Activated T-cell treated with anti-CD3 and anti-CD28 coated beads for 4 hours (primary cell): ENCODE measurements at places on chromosomes 6 and 20.

DNA sequence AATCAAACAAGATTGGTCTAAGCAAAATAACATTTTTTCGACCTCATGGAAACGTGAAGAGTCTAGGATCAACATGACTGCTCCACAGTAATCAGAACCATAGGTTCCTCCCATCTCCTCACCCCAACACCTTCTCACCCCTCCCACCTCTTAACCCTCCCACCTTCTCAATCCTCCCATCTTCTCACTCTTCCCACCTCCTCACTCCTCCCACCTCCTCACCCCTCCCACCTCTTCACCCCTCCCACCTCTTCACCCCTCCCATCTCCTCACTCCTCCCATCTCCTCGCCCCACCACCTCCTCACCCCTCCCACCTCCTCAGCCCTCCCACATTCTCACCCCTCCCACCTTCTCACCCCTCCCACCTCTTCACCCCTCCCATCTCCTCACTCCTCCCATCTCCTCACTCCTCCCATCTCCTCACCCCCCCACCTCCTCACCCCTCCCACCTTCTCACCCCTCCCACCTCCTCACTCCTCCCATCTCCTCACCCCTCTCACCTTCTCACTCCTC lies 567.4 kb downstream of the C6orf118 start:
- DNase-seq: no peak

DNA sequence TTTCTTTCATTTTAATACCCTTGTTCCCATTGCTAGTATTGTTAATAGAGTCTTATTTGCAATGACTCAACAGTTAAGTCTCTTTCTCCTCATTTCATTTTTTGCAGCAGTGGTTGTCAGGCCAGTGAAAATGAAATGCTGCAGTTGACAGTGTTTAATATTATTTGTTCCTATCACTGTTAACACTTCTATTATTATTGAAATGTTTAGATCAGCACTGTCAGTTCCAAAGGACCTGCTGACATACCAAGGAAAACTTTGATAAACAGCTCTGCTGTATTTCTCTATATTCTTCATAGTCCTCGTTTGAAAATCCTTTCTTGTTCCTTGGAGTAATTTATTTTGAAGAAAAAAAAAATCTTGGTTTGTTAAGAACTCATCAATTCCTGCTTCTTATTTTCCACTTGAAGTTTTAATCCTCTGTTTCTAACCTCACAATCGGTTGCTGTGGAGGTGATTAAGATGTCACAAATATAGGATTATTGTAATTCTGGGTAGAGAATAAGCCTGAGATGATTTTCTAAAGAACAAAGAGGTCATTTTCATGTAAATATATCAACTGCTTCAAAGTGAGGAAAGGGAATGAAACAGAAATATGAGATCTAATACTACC lies 1065.9 kb upstream of the CITED2 start:
- no peak for DNase-seq

GRCh38 chr20:11219192-11219591 lies 545.4 kb upstream of the JAG1 start:
- DNase-seq: no peak

GRCh38 chr6:40352527-40353170 lies 234.5 kb downstream of the LRFN2 start:
- no peak for DNase-seq

DNA sequence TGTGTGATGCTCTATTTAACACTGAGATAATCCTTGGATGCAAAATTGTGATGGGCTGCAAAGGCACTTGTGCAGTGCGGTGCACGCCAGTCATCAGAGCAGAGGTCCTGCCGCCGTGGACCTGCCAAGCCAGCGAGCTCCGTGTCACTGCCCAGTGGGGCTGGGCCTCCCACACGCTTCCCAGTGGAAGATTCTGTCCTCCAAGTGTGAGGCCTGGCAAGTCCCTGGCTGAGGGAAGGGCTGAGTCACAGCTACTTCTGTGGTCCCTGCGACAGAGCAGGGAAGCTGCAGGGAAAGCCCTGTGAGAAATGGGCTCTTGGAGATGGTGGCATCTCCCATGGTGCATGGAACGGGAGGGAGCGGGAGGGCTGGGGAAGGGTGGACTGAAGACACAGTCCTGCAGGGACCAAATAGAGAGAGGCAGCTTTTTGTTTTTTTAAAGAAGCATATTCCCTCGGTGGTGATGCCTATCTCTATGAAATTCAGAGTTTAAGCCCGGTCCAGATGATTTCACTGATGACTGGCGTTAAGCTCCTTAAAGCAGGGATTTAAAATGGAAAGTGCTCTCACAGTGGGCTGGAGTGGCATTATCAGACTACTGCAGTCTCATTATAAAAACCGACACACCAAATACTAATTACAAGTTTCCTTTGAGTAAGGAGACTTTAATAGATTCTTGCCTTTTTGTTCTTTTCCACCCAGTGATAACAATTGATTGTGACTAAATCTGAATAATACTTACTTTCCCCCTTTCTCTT lies 413.7 kb downstream of the QKI start:
- DNase-seq: no peak

DNA sequence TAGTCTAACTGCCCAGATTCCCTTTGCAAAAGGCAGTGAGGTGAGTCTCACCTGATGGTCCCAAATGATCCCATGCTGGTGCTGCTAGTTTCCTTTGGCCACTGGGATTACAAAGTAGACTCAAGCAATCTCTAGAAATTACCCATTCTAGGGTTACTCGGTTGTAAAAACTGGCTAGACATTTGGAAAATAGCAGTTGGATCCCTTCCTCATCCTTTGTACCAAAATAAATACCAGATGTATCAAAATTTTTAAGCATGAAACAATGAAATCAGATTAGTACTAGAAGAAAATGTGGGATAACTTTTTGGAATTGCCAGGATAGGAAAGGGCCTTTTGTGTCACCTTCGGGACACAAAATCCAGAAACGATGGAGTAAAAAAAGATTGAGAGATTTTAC lies 112.9 kb upstream of the TOP1 start:
- no peak for DNase-seq

DNA sequence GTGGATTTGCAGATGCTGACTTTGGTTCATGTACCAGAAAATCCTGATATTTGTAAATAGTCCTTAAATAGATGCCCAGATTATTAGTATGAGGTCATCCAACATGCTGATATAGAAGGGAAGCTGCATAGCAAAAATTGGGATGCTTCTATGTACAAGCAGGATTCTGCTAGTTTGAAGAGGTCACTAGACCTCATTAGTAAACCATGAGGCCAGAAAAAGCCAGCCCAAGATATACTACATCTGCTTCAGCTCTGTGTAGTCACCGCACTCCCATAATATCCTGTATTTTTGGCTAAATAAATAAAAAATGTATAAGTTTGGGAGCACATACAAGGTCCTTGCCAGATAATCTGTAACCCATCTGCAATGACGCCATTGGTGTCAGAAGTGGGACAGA lies 13.0 kb downstream of the PTPRT start:
- no peak for DNase-seq

- DNase-seq: no peak
Measured at GRCh38 chr6:108750801-108751200, 97.4 kb upstream of the ARMC2 start.

DNA sequence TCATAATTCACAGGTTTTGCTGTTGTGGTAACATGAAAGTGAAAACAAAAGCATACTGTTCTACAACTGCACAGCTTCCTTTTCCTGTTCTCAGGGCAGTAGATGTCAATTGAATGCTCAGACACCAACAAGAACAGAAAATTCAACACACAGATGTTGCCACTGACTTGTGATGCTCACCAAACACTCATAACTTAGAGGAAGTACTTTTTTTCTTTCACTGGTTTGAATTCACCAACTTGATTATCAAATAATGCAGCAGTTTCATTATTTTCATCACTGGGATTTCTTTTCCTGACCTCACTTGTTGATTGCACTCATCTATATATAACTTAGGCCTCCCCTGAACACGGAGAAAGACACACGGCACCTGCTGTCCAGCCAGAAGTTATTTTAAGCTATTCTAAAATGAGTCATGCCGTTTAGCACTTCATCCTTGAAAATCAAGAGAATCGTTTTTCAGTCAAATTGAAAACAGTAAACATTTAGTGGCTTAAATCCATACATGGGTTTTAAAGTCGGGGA lies 949 bp downstream of the TXLNB start:
- no peak for DNase-seq

DNA sequence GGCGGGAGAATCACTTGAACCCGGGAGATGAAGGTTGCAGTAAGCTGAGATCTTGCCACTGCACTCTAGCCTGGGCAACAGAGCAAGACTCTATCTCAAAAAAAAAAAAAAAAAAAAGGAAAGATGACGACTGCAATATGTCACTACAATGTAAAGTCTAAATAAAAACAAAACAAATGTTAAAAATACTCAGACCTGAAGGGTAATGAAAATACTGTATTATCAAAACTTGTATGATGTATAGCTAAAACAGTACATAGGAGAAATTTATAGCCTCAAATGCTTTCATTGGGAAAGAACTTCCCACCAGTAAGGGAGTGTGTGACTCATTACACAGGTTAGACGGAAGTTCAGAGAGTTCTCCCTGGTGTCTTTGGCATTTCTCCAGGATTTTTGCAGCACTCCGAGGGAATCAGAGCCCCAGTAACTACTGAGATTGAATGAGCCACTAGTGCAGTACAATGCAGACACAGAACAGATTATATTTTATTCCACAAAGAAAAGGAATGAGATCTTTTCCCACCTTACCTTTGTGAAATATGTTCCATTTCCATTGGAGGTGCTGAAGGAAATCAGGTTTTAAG lies 12.5 kb upstream of the RALGAPB start:
- no peak for DNase-seq

GRCh38 chr20:25408890-25409289 lies 1.4 kb downstream of the GINS1 start:
- DNase-seq: no peak

DNA sequence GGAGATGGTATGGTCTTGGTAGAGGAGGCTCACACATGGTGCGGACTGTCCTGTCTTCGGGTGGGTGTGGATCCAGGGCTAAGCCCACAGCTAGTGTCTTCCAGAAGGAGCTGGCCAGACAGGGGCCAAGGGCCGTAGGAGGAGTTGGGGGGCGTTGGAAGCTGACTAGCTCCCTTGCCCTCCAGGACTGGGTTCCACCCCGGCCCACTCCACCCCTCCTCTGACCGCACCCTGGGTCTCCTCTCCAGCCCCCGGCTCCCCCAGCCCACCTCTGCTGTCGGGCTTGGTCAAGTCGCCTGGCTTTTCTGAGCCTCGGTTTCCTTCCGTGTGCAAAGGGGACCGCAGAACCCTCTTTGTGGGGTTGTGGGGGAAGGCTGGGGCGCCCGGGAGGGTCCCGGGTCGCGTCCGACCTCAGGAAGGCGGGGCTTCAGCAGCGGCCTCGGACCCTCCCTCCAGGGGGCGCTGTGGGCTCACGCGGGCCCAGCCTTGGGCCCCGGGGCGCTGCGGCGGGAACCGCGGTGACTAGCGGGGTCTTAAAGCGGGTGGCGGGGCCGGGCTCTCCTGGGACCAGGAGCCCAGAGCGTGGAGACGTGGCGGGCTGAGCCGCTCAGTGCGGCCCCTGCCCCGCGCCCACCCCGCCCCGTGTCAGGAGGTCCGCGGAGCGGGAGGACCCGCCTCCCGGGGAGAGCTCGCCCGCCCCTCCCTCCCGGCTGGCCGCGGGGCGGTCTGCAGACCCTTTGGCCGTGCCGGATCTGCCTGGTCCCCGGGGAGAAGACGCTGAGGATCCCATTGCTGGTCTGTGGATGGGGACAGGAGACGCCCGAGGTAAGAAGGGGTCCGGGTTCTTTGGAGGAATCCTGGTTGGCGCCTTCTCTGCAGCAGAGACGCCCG lies 5.4 kb downstream of the NPBWR2 start:
- DNase-seq: peak; percentile 55

GRCh38 chr6:7617801-7618764 lies 28.1 kb downstream of the SNRNP48 start:
- no peak for DNase-seq

DNA sequence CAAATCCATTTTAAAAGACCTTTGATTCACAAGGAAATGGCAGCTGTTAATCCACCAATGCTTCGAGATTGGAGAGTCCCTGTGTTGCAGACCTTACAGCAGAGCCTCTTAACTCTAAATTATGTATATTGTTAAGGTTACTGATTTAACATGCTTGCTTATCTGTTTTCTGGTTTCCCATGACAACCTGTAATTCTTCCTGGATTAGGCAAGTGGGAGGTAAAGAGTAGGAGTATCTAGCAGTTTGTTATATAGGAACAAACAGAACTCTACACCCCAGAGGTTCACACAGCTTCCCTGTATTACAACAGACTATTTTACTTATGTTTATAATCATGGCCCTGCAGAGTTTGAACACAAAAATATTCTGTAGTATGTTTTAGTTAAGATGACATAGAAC lies 39.5 kb downstream of the NKX2-4 start:
- DNase-seq: no peak

GRCh38 chr6:46042355-46042999 lies 26.8 kb upstream of the CLIC5 start:
- DNase-seq: no peak

DNA sequence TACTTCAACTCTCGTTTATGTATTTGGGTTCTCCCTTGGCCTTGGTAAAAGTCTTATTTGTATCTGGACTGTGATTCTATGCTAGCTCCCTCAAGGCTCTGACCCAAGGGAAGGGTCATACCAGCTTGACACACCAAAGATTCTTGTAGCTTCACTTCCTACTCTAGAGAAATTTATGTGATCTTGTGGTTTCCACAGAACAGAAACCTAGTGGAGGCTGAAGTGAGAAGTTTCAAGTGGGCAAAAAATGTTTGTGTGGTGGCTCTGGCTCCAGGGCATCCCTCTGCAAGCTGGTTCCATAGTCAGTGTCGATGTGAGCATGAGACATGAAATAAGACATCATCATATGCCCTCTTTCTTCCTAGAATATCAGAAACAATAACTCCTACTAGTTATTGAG lies 48.1 kb upstream of the TNFRSF21 start:
- no peak for DNase-seq

- DNase-seq: no peak
Measured at GRCh38 chr6:160256445-160256844, 2.2 kb downstream of the SLC22A2 start.

GRCh38 chr6:96934087-96934486 lies 9.6 kb downstream of the KLHL32 start:
- no peak for DNase-seq

- no peak for DNase-seq
Measured at GRCh38 chr6:340991-341827, 48.9 kb downstream of the DUSP22 start.

DNA sequence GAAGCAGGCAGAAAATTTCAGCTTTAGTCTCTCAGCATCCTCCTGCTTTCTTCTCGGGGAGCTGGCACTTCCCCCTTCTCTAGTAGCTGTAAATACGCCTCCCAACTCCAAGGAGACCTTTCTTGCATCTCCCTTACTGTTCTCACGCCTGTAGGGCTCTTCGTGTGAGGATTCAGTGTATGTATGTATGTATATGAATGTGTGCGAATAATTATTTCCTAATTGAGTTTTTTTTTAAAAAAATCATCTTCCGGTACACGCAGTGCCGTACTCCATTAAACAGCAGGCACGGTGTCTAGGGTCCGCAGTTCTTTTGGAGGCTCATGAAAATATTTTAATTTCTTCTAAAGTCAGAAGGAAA lies 85.4 kb downstream of the HFE start:
- no peak for DNase-seq

GRCh38 chr20:35772563-35773058 lies 796 bp downstream of the PHF20 start:
- DNase-seq: no peak

- peak; percentile 30 for DNase-seq
Measured at GRCh38 chr6:143549221-143549948, 37.9 kb upstream of the FUCA2 start.

- DNase-seq: no peak
Measured at GRCh38 chr6:150765067-150765764, 100.3 kb upstream of the MTHFD1L start.

- DNase-seq: no peak
Measured at GRCh38 chr20:4949833-4950178, 51.5 kb downstream of the SLC23A2 start.
